ENCODE measurements at places on chromosomes 2 and 18.

DNA sequence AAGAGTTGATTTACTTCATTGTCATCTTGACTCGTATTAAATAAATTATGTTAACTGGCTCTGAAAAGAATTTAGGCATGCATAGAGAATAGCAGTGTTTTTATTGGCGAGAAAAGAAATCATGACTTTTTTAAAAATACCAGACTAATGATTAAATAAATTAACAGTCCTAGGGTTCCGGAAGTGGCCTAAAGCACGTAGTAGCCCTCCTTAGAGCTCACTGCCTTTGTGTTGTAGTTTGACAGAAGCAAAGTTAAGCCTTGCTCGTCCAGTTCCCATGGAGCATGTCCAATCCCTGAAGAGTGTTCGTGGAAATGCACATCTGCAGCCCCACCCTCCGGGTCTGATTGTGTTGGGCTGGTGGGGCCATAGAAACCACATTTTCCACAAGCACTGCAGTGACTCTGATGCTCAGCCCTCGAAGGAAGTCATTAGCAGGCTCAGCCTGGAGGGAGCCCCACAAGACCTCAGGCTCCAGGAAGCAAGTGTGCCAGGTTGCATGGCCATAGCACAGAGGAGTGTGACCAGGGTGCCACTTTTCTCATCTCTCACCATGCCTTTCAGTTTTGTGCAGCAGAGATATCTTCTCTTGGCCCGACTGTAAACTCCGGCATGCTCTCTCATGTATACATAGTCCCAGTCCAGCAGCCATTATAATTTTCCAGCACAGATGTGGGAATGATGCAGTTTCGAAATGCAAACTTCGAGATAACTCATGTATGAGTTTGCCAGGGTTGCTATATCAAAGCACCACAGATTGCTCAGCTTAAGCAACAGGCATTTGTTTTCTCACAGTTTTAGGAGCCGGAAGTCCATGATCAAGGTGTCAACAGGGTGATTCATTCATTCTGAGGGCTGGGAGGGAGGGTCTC, 188.6 kb upstream of the SH3BP4 start:
- no peak for DNase-seq

GRCh38 chr18:50039746-50040145, 155.2 kb downstream of the MYO5B start:
- DNase-seq = no peak

- no peak for DNase-seq
Observed at GRCh38 chr2:9653485-9654271, 22.9 kb upstream of the YWHAQ start.

DNA sequence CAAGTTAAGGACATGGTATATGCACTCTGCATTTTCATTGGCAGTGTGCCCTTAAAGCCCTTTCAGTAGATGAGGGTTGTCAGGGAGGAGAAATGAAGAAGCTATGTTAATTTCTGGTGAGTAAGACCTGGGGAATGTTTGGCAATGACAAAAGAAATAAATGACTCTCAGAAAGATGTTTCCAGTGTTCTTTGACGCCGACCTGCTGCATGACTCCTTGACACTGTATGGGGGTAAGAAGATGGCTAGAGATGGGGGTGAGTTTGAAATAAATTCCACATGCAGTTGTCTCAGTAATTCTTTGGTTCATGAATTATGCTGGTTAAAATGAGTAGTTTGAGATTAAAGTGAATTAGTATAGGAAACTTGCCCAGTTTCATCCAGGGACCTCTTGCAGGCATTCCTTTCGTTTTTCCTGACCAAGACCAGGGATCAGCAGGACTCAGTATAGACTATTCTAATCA, 5.9 kb downstream of the CCDC121 start:
- DNase-seq = no peak

DNA sequence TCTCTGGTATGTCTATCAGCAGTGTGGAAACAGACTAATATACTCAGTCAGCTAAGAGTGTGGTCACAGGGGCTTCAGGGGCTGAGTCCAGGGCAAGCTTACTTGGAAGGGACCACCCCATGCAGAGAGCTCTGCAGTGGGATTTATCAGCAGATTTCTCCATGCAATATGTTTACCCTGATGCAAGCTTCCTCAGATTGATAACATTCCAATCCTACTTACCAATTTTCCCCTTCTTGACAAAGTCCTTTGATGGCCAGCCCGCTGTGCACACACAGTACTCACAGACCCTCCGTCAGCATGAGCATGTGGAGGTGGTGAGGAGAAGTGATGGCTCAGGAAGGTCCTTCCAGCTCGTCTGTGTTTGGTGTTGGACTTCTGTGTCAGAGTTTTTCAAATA, 51.8 kb downstream of the SH3RF3 start:
- no peak for DNase-seq

Data from inflammatory macrophage treated with lipopolysaccharide for 1 hour (primary cell).